ENCODE measurements at places on chromosomes 11 and 22. TPM values are rescaled to one million over a fixed set of nuclear protein-coding genes. Genes with fewer than 3 reads are reported as not detected.
A peak's percentile ranks its signal among the peaks of the same experiment; 100 is the strongest.

GRCh38 chr11:41175304-41175972, 284.0 kb downstream of the LRRC4C start:
- DNase-seq, result no peak

GRCh38 chr11:111417766-111418435, 38.8 kb upstream of the POU2AF1 start:
- no peak for DNase-seq

- peak; percentile 69 for DNase-seq
Measured at GRCh38 chr11:10322830-10323792, 18.2 kb downstream of the ADM start.

DNA sequence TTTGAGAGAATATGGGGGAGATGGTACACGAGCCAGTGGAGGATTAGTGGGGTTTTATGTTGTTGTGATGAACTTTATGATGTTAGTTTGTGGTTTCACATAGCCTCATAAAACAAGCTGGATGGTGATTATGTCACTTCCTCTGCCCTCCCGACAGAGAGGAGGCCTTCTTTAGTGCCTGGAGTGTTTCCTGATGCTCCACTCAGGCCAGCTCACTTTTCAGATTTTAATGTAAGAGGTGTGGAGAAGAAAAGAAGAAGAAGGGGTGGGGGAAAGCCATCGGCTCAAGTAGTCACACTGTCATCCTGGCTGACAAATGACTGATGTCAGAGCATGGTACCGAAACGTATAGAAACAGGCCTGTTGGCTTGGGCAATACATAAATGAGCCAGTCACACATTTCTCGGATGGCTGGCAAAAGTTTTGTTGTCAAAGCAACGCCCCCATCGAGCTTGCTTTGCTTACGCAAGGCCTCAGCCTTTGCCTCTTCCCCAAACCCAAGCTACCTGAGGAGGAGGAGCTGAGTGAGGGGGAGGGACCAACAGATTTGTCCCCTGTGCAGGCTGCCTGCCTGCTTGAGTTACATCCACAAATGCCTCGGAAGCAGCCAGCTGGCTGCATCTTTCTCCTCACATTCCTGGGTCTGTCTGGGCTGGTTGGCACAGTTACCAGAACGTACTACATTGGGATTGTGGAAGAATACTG, at the start of gene HEPHL1:
TSS of gene HEPHL1 (plus strand) at position 578 of the 705 bp plus-strand sequence. CDS start at position 593, 15 bp downstream.
- no peak for DNase-seq

DNA sequence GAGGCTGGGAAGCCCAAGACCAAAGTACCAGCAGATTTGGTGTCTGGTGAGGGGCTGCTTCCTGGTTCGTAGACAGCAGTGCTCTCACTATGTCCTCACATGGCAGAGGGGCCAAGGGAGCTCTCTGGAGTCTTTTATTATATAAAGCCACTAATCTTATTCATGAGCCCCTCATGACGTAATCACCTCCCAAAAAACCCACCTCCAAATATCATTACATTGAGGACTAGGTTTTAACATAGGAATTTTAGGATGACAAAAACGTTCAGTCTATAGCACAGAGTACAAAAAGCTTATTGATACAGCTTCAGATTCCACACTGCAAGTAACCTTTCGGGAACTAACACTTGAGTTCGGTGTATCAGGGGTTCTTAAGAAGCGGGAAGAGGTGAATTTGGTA, 4.1 kb upstream of the MS4A18 start:
- no peak for DNase-seq

GRCh38 chr11:33616552-33616951, 84.1 kb downstream of the C11orf91 start:
- no peak for DNase-seq

DNA sequence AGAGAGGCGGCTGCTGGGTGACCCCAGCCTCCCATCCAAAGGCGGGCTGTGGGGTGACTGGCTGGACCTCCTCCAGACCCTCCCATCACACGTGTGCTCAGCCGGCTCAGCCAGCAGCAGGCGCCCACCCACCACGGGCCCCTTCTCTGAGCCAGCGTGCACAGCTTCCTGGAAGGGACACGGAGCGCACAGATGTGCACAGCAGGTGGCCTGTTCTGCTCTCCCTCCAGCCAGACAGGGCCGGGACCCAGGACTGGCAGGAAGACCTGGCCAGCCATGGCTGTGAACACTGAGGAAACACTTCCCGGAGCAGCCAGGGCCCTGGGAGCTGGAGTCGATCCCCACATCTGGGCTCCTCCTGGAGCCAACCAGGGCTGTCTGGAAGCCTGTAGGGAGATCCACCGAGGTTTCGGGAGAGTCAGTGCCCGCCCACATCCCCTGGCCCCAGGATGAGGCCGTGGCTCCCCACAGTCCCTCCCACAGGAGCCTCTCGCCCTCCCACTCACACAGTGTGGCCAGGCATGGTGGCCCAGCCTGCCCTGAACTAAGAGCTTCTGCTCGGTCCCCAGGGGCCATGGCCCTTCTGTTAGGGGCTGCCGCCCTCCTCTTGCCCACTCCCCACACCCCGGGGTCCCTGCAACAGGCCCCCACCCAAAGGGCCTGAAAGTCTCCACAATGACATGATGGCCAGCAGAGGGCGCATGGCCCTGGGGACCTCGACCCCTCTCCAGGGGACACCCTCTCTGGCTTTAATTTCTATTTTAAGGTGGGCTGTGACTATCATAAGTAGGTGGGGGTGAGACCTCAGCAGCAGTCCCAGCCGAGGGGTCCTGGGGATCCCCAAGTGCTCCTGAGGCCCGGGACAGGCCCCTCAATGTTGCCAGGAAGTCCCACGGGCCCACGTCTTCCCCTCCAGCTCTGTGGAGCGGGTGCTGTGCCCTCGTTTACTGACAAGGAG, 90.6 kb upstream of the FGF3 start:
- no peak for DNase-seq

GRCh38 chr11:125603207-125603606, 10.6 kb downstream of the STT3A start:
- DNase-seq, result no peak

GRCh38 chr22:24768537-24769374, 5.8 kb downstream of the PIWIL3 start:
- peak; percentile 68 for DNase-seq

DNA sequence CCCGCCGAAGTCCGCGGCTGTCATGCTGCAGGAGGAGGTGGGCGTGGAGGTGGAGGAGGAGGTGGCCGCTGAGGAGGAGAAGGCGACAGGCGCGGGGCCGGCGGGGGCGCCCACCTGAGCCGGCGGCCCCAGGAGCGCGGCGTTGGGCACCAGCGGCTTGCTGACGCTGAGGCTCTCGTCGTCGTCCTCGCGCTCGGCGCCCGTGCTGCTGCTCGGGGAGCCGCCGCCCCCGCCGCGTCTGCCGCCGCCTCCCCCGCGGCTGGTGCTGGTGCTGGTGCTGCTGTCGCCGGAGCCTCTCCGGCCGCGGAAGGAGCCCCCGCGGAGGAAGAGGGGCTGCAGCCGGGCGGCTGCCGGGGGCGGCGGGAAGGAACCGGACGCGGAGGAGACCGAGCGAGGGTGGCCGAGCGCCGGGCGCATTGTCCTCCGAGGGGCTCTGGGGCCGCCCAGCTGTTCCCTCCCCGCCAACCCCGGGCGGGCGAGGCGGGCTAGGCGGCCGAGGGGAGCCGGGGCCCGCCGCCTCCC, 388 bp downstream of the TMEM121B start:
- DNase-seq, result no peak

DNA sequence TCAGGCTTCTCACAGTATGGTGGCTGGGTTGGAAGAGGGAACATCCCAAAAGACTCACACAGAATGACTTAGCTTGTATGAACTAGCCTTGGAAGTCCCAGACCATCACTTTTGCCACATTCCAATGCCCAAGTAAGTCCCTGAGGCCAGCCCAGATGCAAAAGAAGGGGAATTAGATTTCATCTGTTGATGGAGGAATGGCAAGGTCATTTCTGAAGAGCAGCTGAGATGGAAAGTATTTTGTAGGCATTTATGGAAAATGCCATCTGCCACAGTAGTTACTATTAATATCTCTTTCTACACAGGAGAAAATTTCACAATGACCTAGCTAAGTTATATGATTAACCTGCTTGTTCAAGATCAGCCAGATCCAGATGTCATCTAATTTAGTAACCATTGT, 58.8 kb downstream of the ENDOD1 start:
- DNase-seq, result no peak

DNA sequence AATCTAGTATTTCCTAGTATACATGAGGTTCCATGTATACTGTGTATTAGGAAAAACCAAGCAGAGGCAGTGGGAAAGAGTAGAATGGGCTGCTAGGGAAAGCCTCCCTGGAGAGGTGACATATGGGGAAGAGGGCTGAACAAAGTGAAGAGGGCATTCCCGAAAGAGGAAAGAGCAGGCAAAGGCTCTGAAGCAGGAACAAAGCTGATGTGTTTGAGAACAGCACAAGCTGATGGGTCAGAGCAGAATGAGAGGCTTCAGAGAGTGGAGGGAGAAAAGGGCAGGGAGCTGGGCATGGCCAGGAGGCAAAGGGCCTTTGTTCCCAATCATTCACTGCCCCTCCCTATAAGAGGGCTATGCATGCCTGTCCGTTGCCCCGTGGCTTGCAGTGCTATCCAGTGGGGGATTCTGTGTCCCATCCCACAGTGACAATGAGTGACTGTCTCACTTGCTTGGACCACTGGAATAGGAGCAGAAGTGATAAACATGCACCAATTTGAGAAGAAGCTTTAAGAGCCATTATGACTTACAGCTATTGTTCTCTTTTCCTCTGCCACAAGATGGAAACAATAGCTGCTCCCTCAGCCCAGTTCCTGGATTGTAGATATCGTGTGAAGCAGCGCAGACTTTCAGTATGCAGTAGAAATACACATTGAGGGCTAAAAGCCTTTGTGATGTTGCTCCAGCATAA, 39.6 kb downstream of the GALNT18 start:
- DNase-seq, result no peak

DNA sequence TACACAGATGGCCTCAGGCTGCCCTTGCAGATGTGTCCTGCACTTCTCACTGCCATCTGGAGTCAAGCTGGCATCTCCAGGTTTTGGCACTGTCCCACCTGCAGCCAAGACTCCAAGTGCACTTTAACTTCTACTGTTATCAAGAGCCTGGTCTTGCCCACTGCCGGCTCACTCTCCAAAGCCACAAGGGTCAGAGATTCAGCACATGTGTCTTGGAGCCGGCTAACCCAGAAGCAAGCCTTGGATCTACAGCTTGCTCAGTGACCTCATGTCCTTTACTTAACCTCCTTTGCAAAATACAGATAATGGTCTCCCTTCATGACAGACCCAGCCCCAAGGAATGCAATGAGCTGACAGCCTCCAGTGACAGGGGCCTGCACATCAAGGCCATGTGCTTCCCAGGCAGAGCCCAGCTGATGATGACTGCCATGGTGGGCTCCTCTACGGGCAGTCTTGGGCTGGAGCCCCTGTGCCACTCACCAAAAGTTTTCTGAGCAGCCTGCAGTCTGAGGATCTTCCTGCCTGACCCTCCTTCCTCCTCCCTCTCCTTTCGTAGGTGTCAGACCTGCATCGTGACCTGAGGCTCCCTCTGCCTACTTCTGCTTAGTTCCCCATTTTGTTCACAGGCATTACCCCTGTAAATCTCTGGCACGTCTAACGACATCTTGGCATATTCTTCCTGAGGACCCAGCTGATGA, 9.0 kb downstream of the TP53AIP1 start:
- no peak for DNase-seq

DNA sequence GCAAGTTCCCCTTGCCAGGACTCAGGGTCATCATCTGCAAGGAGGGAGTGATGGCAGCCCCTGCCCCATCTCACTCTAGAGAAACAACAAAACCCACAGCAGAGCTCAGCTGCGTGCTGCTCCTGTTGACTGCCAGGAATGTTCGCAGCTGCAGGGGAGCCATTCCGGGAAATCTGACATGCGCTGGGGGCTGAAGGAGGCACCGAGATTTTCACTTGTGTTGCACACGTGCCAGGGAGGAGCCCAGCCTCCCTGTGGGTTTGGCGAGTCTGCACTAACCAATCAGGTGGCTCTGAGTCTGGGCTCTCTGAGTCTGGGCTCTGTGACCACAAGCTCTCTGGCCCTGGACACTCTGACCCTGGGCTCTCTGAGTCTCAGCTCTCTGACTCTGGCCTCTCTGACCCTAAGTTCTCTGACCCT, 10.5 kb downstream of the FGF3 start:
- no peak for DNase-seq

DNA sequence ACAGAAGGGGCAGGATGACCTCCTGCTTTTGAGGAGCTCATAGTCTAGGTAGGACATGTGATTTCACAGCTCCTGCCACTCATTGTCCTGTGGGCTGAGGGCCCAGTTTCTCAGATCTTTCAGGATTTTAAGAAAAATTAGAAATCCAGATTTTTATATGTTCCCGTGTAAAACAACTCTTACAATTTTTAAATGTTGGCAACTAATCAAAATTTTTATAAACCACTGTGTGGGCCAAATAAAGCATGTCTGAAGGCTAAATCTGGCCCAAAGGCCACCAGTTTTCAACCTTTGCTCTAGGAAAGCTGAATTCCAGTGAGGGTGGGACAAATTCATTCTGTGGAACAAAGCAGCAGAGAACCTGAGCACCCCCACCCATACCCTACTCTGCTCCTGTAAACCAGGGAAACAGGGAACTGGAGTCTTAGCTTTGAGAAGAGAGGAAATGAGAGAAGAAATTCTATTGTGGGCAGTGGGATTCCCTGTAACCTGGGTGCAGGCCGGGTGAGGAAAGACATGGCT, 20.6 kb downstream of the LRRC32 start:
- no peak for DNase-seq

DNA sequence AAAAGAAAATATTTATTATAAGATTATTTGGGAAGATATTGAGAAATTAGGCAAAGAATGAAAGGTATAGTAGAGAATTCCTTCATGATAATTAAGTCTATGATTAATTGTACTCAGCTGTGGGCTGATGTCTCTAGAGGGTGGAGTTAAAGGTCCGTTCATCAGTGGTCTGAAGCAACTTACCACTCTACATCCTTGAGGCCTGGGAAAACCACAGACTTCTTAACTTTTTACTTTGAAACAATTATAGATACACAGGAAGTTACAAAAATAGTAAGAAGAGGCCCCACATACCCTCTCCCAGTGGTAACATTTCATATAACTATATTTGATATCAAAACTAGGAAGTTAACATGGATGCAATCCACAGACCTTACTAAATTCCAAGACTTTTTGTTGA, 167.0 kb upstream of the NECTIN1 start:
- no peak for DNase-seq

- no peak for DNase-seq
Measured at GRCh38 chr22:49765091-49765771, 62.4 kb downstream of the BRD1 start.

WBP2NL gene
- total RNA-seq, result 0.50 TPM

CBX7 gene
- total RNA-seq, result 20.8 TPM

BATF2 gene
- total RNA-seq, result not detected

TNNT3 gene
- total RNA-seq, result 2.3 TPM

MUC15 gene
- total RNA-seq, result not detected

OR8A1 gene
- total RNA-seq, result not detected

CD248 gene
- total RNA-seq, result 0.15 TPM

BRSK2 gene
- 0.44 TPM for total RNA-seq

P4HA3 gene
- not detected for total RNA-seq

All from activated naive CD4-positive, alpha-beta T cell treated with anti-CD3 and anti-CD28 coated beads for 36 hours (primary cell).